ENCODE measurements at places on chromosomes 5 and 9. TPM values are rescaled to one million over a fixed set of nuclear protein-coding genes. Genes with fewer than 3 reads are reported as not detected.

ADGRD2 gene
- total RNA-seq: not detected

- no peak for DNase-seq
Measured at GRCh38 chr9:129676975-129677374, 11.5 kb downstream of the PRRX2 start.

- DNase-seq: no peak
Measured at GRCh38 chr5:164353155-164353554, 847.7 kb downstream of the MAT2B start.

GRCh38 chr5:74685979-74686631 lies 1.1 kb downstream of the HEXB start:
- no peak for DNase-seq

TNFSF8 gene
- 192 TPM for total RNA-seq

DNA sequence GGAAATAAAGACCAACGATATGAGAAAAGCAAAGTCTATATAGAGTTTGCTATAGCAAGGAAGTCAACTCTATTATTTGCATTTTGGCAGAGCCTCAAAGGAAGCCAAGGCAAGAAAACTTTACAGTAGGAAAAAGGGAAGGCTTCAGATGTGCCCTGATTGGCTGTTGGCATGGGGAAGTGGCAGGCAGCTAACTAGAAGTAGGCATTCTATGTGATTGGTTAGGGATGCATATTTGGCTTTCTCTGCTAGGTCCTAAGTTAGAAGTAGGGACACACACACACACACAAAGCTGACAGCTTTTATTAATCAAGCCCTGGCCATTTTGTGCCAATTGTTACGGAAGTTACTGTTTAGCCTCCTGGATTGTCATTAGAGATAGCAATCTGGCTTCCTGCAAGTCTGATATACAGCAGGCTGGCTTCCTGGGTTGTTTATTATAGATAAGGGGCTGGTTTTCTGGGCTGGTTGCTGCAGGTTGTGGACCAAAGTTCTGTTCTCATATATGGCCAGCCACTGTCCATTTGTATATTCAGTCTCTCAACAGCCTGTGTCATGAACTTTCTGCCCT lies 308.1 kb upstream of the GRAMD2B start:
- DNase-seq: no peak

DNA sequence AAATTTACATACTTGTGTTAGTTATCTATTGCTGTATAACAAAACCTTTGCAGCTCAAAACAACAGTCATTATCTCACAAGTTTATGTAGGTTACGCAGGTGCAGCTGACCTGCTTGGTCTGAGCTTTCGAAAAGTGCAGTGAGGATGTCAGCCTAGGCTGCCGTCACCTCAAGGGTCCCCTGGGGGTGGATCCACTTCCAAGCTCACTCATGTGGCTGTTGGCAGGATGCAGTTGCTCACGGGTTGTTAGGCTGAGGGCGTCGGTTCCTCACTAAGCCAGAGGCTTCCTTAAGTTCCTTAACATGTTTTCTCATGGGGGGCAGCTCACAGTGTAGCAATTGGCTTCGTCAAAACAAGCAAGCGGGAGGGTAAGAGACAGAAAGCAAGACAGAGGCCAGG lies 139.8 kb downstream of the DOCK8 start:
- no peak for DNase-seq

- peak; percentile 21 for DNase-seq
Measured at GRCh38 chr5:129094924-129095899, 663 bp downstream of the ISOC1 start.

ENTPD2 gene
- total RNA-seq: 0.34 TPM

DNA sequence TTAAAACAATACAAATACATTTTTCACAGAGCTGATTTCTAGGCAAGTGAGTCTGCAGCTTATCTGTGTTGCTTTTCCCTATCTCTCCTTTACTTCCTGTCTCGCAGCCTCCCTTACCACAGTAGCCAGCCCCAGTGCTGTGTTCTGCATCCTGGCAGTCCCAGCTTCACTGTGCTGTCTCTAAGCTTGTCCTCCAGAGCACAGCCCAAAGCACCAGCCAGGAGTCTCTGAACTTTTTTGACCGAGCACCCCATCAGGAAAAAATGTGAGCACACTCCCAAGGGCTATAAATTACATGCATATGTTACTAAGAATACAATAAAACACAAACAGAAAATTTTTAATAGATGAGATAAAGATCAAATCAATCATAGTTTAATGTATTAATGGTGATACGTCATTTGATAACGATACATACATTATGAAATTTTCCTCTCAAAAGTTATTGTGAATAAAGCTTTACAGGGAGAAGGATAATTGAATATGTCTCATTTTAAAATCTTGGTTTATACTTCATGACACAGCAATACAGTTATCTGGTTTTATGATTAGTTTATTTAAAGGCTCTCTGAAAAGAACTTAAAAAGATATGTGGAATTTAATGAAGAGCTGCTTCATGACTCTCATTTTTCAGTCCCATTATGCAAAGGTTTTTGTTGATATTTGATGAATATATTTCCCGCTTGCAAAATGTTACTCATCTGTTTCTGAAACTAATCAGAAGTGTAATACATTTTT lies 7.3 kb upstream of the RHOBTB3 start:
- no peak for DNase-seq

- DNase-seq: no peak
Measured at GRCh38 chr9:96232539-96233241, 69.3 kb downstream of the HSD17B3 start.

DNA sequence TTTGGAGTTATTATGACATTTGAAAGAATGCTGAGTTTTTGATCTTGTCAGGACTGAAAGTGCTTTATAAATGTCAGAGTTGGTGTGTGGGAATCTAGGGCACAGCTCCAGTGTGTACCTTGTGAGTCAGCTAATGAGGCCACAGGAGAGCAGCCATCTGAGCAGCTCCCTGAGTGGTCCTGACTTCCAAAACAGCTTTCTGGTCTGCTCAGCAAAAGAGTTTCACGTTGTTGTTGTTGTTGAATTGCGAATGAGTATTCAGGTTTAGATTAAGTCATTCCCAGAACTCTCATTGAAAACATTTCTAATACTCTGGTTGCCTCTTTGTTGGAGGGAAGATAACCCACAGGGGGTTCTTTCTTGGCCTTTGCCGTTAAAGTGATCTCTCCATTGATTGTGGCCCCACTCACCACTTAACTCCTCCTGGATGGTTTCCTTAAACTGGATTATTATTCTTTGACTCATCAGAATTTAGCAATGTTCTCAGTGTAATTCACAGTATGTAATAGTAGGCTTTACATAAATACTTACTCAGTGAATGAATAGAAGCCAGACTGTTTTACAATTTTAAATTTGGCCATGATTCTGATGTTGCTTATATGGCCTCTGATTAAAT lies 125.1 kb upstream of the SGCD start:
- DNase-seq: no peak

FOXE1 gene
- total RNA-seq: not detected

DNA sequence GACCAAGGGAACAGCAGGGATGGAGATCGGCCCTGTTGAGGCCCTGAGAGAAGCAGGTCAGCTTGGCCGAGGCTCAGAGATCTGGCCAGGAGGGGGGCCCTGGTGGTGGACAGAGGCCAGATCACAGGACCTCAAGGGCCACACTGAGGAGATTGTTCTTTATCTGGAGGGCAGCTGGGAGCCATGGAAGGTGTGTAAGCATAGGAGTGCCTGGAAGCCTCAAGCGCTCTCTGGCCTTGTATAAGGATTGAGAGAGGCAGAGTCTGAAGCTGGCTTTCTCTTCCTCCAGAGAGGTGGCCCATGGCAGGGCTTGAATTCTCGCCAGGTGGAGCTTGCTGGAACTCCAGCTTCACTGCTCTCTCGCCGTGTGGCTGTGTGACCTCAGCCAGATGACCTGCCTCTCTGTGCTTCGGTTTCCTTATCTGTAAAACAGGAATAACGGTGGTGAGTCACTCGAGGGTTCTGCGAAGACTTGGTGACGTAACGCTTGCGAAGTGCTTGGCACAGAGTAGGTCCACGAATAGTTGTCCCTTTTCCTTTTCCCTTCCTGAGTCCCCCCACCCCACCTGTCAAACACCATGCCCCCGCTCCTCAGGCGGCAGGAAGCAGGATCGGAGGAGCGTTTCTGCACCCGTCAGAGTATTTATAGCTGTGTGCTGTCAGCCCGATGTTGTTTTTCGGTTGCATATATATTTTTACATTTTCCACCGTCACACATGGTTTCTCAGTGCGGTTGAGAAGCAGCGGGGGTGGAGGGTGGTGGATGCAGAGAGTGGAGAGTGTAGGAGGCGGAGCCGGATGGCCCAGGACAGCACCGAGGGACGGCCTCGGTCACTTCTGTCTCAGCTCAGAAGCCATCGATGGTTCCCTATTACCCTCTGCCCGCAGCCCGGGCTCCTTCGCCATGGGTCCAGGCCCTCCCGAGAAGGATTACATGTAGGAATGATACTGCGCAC lies 17.0 kb upstream of the CRB2 start:
- DNase-seq: peak; percentile 43

- DNase-seq: no peak
Measured at GRCh38 chr9:131709771-131710431, 30.0 kb downstream of the RAPGEF1 start.

DNA sequence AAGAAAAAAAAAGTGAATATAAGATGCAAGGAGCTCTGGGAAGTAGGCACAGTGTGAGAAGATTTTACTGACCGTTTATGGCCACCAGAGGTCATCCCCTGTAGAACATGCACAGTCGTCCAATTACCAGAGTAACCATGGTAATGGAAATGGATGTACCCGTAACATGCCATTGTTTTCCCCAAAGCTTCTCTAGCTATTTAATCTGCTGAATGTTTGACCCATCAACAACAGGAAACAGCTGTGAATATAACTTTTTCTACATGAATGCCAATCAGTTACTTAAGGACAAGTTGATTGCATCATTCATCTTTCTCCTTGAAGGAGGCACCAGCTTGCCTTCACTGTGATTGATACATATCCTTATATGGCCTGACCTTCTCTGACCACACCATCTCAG lies 1967.0 kb upstream of the CDH9 start:
- no peak for DNase-seq

C9orf72 gene
- 4.2 TPM for total RNA-seq

GRCh38 chr5:118111956-118112355 lies 876.4 kb downstream of the DTWD2 start:
- DNase-seq: no peak

GRCh38 chr5:150397146-150397781 lies 15.4 kb downstream of the CD74 start:
- DNase-seq: no peak

GRCh38 chr5:14861123-14861765 lies 10.3 kb downstream of the ANKH start:
- DNase-seq: no peak

- DNase-seq: no peak
Measured at GRCh38 chr9:129285979-129286772, 108.1 kb upstream of the IER5L start.

GRCh38 chr9:85895685-85896084 lies 45.3 kb upstream of the NAA35 start:
- DNase-seq: no peak

GRCh38 chr9:82147798-82148425 lies 159.3 kb downstream of the SPATA31D1 start:
- no peak for DNase-seq

GRCh38 chr5:171310819-171311321 lies 1.8 kb downstream of the TLX3 start:
- no peak for DNase-seq

PDLIM7 gene
- total RNA-seq: 22.1 TPM

SETX gene
- total RNA-seq: 34.0 TPM

GRCh38 chr9:83965350-83966208 lies 14.4 kb downstream of the HNRNPK start:
- no peak for DNase-seq

- no peak for DNase-seq
Measured at GRCh38 chr5:57626703-57627102, 144.1 kb upstream of the ACTBL2 start.

TAF11L5 gene
- total RNA-seq: not detected

DNA sequence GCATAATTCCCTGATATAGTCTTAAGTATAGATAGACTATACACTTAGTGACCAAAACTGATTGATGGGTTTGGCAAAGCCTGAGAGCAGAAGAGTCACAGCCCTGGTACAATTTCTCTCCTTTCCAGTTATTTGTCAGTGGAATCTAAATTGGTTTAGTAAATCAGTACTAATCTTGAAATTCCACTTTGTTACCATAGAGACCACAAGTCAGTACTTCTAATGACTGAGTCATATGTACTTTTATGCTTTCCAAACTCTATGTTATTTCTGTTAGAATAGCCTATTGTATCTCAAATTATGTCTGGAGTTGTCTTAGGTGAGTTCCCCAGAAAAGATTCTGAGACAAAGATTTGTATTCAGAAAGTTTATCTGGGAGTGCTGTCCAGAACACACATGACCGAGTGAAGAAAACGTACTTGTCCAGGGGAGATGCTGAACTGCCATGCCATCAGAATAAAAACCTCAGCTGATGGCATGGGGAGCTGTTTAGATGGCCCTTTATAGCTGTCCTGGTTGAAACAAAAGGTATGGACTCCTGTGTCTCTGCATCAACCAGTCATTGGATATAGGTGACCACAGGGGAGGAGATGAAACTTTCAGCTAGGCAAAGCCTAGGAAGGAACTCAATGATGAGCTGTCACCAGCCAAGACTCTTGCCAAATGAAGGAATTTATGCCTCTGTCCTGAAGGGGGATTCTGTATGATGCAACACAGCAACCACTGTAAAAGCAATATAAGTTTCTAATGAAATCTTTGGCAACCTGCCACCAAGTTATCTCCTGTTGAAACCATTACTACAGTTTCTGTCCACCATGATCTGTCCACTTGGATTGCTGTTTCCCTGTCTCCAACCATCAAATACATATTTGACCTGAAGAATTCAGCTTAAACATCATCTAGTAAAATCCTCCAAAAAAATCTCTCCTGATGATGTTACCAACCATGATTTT lies 18.0 kb upstream of the SMC2 start:
- DNase-seq: no peak

GRCh38 chr9:128243215-128244018 lies 32.4 kb downstream of the GOLGA2 start:
- DNase-seq: no peak

- no peak for DNase-seq
Measured at GRCh38 chr5:116370886-116371285, 203.7 kb downstream of the SEMA6A start.

- DNase-seq: no peak
Measured at GRCh38 chr5:6483880-6484382, 35.3 kb downstream of the UBE2QL1 start.

SLC6A18 gene
- total RNA-seq: not detected

DNA sequence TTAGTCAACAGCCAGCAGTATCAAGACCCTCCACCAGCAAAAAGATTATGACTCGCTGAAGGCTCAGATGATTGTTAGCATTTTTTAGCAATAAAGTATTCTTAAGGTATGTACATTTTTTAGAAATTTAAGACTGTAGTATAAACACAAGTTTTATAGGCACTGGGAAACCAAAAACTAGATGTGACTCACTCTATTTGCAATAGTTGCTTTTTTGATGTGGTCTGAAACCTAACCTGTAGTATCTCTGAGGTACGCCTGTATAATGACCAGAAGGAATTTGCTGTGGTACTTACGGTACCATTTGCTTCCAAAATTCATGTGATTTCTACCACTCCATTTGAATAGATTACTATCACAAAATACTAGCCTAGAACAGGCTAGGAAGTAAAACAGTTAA lies 60.8 kb downstream of the WDR41 start:
- no peak for DNase-seq

Measured in activated T-cell treated with anti-CD3 and anti-CD28 coated beads, Interleukin-2, amount 50 U/mL, for 4 hours (primary cell).